ENCODE measurements at places on chromosomes 4 and X. TPM values are rescaled to one million over a fixed set of nuclear protein-coding genes. Genes with fewer than 3 reads are reported as not detected.

- no peak for DNase-seq
Observed at GRCh38 chr4:7007944-7008343, 35.2 kb upstream of the TADA2B start.

DNA sequence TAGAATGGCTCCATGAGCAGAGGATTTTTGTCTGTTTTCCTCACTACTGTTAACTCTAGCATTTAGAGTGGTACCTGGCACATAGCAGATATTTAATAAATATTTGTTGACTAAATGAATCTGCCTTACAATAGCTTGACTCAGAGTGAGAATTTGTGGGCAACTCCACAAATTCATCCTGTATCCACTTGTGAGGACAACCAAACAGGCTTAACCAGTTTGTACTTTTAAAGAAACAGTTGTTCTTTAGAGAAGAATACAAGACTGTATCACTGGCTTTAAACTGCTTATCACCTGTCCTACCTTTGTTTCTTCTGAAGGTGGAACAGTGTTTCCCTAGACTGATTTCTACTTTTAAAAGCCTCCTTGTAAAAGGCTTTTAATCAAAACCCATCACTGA lies 141.3 kb upstream of the SH3RF1 start:
- DNase-seq = no peak

GRCh38 chr4:91256043-91256442 lies 1047.7 kb upstream of the GRID2 start:
- no peak for DNase-seq

HMGB2 gene
- total RNA-seq = 47.7 TPM

- DNase-seq = no peak
Observed at GRCh38 chr4:96916711-96917110, 1076.8 kb downstream of the PDHA2 start.

All from left lung (tissue), 14 donors.